Frontal cortex (tissue), 4 donors: ENCODE measurements at places on chromosomes 16 and 17.

DNA sequence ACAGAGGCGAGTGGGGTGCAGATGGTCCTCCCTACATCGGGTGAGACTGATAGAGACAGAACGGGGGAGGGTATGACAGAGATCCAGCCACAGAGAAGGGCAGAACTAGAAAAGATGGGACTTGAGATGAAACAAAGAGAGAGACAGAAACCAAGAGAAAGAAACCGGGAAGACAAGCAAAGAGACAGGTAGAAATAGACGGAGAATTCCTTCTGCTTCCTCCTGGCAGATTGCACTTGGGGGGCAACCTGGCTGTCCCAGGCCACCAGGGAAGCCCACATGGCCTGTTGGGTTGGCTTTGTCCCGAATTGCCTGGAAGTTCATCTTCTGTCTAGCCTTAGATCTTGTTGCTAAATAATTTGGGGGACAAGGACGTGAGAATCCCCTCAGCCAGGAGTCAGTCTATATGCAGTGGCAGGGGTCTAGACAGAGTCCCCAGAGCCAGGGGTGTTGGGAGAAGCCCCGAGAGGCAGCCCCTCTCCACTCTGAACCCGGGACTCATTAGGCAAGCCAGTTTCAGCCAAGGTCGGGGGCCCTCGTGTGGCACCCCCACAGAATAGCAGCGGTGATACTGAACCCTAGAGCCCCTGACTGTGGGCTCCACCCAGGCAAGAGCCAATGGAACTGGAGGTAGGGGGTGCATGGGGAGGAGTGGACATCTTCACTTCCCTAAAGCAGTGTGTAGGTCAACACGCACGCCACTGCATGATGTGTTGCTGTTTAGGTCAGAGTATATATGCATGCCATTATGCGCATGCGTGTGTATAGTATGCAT lies 627 bp upstream of the TSPOAP1 start:
- no peak for DNase-seq

GRCh38 chr17:5408186-5408585 lies 11.3 kb downstream of the NUP88 start:
- no peak for DNase-seq

- no peak for DNase-seq
Observed at GRCh38 chr16:66949472-66949871, 11.6 kb upstream of the CES3 start.

- no peak for DNase-seq
Observed at GRCh38 chr17:16662936-16663335, 9.3 kb upstream of the ZNF624 start.

- no peak for DNase-seq
Observed at GRCh38 chr16:75378616-75379015, 54.7 kb downstream of the CFDP1 start.

- DNase-seq = no peak
Observed at GRCh38 chr16:84327926-84328505, 33.3 kb downstream of the WFDC1 start.

- no peak for DNase-seq
Observed at GRCh38 chr17:19329839-19330238, 32.7 kb downstream of the B9D1 start.

- no peak for DNase-seq
Observed at GRCh38 chr17:5675625-5676421, 91.5 kb upstream of the NLRP1 start.

GRCh38 chr17:21524211-21524591 lies 148.0 kb downstream of the KCNJ12 start:
- no peak for DNase-seq

- DNase-seq = no peak
Observed at GRCh38 chr17:74212209-74212912, 1.0 kb upstream of the TTYH2 start.

- no peak for DNase-seq
Observed at GRCh38 chr16:53501216-53501859, 1.7 kb downstream of the AKTIP start.

- DNase-seq = no peak
Observed at GRCh38 chr16:85036236-85037049, 8.8 kb downstream of the KIAA0513 start.

DNA sequence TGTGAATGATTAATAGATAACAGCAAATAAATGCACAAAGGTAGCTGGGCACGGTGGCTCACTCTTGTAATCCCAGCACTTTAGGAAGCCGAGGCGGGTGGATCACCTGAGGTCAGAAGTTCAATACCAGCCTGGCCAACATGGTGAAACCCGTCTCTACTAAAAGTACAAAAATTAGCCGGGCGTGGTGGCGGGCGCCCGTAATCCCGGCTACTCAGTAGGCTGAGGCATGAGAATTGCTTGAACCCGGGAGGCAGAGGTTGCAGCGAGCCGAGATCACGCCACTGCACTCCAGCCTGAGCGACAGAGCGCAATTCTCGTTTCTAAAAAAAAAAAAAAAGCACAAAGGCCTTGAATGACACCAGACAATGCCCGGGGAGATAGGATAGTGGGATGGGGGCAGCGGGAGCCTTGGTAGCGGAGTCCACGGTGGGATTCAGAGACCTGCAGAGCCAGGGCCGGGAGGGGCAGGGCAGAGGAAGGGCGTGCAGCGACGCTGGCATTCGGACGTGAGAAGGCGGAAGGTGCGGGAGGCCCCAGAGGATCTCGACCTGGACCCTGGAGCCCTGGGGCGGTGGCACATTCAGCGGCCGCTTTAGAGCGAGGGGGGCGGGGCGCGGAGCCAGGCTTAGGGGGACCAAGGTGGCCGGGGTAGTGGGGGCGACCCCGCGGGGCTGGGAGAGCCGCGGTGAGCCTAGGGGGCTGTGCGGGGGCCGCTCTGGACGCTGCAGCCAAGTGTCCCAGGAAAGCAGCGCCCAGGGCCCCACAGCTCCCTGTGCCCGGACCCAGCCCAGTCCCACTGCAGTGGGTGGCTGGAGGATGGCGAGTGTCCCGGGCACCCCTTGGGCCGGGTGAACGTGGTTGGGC lies 999 bp upstream of the FLYWCH2 start:
- DNase-seq = no peak

GRCh38 chr17:80213643-80213975 lies 6.5 kb downstream of the SGSH start:
- DNase-seq = no peak

GRCh38 chr17:35912339-35912912 lies 18.1 kb downstream of the RDM1 start:
- DNase-seq = no peak

DNA sequence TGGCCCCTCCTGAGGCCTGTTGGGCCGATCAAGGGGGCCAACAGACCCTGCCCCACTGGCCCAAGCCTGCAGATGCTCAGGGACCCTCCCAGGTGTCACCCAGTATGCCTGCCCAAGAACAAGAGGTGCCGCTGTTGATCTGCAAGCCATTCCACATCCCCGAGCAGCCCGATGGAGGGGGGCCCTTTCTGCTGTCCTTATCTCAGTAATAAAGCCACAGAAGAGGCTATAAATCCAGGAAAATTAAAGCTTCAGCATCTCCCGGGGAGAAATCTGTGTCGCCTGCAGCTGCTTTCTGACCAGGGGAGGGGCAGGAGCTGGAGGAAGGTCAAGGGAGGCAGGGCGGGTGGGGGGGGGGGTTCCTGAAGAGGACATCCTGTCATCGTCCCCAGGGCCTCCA lies 11.7 kb upstream of the CACNA1H start:
- DNase-seq = no peak

GRCh38 chr16:27177031-27177774 lies 26.1 kb upstream of the KDM8 start:
- DNase-seq = no peak

- no peak for DNase-seq
Observed at GRCh38 chr17:31486351-31487062, 95.0 kb downstream of the RAB11FIP4 start.

GRCh38 chr17:8930649-8931048 lies 34.9 kb downstream of the PIK3R5 start:
- no peak for DNase-seq
